ENCODE measurements at places on chromosomes 7 and 10.

- no peak for DNase-seq
These were observed 107.9 kb upstream of the FAM180A start for GRCh38 chr7:135856356-135857144.

DNA sequence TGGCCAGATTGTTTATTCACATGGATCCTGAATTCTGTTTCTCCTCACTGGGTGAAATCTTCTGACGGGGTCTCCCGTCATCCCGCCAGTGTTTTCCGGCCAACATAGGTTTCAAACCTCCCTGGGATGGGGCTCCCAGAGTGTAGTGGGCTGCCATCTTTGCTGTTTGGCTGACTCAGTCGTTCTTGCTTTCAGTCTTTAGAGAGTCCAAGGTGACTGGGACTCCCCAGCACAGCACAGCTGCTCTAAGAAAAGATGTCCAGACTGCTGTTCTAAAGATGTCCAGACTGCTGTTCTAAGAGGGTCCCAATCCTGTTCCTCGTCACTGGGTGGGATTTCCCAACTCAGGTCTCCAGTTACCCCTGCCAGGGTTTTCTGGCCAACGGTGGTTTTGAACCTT lies 801.9 kb upstream of the IGFBP3 start:
- no peak for DNase-seq

- peak; percentile 60 for DNase-seq
These were observed 32.2 kb downstream of the FOXL3 start for GRCh38 chr7:322111-322671.

DNA sequence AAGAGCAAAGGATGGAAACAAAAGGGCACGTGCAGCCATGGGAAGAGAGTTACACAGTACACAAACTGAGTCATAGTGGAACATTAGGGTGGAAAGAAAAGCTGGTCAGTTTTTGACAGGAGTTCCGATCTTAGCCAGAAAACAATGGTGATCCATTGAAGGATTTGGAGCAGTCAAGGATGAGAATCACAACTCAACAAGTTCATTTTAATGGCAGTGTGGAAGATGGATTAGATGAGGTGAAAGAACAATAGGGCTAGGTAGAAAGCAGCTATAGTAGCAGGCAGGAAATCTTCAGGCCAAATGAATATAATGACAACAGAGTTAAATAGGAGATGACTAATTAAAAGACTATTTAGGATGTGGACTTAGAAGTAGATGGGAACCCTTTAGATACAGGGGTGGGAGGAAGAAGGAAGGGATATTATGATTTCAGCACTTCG lies 136.3 kb downstream of the DOCK4 start:
- DNase-seq: no peak

DNA sequence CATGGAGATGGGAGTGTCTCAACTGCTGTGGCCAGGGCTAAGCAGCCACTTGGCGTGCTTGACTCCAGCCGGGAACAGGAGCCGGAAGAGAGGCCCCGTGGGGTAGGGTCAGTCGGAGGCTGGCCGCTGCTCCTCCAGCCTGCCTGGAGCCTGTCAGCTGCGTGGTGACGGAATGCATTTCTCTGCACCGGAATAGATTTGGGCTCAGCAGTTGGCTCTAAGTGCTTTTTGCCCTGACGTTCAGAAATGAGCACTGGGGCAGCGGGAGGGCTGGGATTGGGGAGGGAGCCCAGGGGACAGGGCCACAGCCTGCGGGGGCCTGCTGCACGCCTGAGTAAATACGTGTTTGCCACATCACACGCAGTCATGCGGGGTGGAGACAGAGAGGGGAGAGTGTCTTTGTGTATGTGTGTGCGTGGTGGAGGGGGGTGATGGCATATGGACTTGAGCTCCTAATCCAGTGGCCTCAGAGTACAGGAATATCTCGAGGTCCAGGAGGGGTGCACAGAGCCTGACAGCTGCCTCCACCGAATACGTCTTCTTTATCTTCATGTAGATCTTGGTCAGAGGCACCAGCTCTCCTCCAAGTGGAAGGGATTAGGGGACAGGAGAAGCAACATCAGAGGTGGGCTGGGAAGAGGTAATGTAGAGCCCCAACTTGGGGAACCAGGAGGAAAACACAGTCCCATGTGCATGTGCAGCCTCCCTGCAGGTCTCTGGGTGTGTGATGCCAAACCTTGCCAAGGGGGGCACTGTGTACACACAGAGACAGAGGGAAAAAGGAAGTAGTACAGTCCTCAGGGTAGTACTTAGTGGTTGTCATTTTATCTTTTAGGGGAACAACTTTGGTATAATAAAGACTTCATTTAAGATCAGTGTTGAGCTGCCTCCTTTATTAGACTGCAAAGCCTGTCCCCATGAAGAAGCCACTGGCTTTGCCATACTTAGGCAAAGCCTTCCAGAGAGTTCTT lies 151.4 kb downstream of the CDH23 start:
- DNase-seq: no peak

DNA sequence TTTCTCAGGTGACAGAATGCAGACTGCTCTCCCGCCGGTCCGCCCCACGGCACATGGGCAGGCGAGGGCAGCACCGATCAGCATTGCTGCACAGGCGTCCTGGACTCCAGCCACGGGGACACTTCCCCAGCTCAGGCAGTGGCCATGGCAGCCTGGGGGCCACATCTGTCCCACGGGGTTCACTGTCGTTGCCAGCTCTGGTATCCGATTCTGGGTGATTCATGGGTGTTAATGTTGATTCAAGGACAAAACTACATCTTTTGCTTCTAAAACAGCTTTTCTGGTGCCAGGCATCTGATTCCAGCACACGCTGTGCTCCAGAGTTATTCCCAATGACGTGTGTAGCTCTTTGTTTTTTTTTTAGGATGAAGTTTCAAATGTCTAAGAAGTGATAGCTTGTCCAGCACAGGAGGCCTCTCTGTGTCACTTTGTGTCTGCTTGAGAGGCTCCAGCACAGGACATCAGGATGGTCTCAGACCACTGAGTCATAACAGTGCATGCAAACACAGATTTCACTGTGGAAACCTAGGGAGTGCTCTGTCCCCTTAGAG lies 218.0 kb downstream of the WDR37 start:
- DNase-seq: no peak

DNA sequence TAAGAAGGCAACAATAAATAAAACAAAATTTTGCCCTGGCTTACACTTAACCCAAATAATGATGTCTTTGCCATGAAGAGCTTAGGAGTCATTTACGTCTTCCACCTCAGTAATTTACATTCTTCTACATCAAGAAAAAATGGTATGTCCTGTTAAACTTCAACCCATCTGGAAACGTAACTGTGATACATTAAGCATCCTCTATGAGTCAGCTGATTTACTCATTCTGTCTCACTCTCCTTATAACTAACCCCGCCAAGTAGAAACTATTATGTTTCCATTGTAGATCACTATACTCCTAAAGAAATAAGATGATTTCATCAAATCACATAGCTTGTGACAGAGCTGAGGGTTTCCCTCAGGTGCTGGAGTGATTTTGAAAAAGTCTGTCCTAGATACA lies 330.7 kb downstream of the CDC14C start:
- DNase-seq: no peak

GRCh38 chr10:25865267-25865666 lies 68.8 kb upstream of the MYO3A start:
- DNase-seq: peak; percentile 14

DNA sequence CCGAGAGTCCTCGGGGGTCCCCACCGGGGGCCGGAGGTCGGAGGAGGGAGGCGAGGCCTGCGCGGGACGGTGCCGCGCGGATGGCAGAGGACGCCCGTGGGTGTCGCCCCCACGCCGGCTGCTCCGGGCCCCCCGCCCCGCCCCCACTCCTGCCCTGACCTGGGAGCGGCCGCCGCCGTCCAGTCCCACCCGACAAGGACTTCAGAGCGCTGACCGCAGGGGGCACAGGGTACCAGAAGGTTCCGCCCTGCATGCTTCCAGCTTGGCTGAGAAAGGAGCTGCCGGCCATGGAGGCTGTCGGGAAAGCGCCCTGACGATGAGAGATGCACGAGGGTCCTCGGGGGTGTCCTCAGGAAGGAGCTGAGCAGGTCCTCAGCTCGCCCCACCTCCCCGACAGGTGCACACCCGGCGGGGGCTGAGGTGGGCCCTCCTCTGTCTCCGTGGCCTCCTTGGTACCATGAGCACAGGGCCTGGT lies 57.0 kb upstream of the DNAJB6 start:
- DNase-seq: no peak

DNA sequence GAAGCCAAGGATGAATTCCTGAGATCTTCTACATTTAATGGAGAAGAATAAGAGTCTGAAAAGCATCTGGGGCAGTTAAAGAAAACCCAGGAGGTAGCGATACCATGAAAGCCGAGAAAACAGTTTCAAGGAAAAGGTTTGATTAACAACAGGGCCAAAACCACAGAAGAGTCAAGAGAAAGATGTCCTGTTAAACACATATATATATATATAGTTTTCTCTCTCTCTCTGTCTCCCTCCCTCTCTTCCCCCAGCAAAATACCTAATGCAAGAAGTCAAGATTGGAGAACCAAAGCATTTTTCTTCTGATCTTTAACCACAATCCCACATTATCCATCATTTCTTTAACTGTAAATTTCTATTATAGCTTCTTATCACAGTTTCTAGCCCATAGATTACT lies 261.4 kb downstream of the SNX13 start:
- no peak for DNase-seq

DNA sequence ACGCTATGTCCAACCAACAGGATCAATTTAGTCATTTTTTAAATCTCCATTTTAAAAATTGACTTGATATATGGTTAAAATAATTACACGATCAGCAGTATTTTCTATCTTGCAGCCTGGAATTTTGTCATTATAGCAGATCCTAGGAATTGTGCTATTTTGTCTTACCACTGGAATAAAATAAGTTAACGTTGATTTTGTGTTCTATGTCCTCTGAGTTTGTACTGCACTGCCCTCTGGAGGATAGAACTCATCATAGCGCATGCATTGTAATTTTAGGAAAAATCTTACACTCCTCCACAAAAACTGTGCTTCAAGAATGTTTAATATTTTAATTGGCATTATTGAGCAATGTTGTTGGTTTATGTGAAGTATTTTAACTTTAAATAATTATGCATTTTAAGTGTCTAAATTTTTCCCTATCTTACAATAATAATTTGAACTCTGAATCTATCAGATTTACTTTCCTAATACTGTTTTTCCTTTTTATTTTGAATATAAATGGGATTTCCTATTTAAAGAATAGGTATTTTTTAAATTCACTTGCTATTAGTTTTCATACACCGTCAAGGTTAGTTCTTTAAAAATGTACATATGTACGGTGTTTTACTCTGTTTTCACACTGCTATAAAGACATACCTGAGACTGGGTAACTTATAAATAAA lies 220.1 kb downstream of the PPP1R3A start:
- peak; percentile 23 for DNase-seq

GRCh38 chr7:2100278-2101208 lies 132.2 kb downstream of the MAD1L1 start:
- DNase-seq: no peak

- DNase-seq: no peak
These were observed 307.9 kb downstream of the PARD3 start for GRCh38 chr10:34507217-34507616.

DNA sequence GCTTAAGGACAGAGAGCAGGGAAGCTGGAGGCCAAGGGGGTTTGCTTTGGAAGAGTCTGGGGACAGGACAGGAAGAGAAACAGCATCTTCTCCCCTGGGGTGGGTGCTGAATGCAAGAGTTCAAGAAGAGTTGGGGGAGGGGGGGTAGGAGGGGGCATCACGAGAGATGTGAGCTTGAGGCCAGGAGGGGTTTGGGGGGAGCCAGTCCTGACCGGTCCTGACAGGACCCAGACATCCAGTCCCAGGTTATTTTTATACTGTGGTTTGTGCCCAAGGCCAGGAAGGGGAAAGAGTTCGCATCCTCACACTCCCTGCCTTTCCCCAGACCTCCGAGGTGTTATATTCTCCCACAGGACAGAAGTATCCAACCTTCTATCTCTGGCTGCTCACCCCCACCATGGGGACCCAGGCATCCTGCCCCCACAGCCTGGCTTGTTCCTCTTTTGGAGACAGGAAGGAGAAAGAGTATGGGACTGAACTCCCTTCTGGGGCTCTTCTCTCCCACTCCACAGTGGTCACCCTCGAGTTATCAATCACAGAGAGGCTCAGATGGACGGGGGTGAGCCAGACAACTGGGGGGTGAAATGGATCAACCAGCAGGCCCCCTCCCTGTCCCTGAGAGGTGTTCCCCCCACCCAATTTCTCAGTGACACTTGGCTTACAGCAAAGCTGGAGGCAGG lies 2.8 kb downstream of the TSC22D4 start:
- no peak for DNase-seq

GRCh38 chr10:101467286-101467770 lies 113.4 kb downstream of the BTRC start:
- DNase-seq: peak; percentile 83

DNA sequence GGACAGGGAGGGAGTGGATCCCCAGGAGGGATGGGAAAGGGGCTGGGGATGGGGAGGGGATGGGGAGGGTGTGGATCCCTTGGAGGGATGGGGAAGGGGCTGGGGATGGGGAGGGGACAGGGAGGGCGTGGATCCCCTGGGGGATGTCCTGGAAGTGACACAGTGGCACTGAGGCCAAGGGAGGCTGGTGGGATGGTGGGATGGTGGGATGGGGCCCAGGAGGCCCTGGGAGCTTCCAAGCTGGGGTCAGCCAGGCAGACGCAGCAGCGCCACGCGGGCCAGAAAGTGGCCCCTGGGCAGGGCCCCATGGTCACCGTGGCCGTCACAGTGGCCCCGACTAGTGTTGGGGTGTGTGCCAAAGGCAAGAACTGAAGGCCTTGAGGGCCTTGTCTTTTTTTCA lies 67.8 kb downstream of the INPP5A start:
- DNase-seq: no peak

- no peak for DNase-seq
These were observed 134.3 kb downstream of the AHR start for GRCh38 chr7:17432793-17433192.

- DNase-seq: no peak
These were observed 66.2 kb upstream of the SDK1 start for GRCh38 chr7:3234851-3235250.

DNA sequence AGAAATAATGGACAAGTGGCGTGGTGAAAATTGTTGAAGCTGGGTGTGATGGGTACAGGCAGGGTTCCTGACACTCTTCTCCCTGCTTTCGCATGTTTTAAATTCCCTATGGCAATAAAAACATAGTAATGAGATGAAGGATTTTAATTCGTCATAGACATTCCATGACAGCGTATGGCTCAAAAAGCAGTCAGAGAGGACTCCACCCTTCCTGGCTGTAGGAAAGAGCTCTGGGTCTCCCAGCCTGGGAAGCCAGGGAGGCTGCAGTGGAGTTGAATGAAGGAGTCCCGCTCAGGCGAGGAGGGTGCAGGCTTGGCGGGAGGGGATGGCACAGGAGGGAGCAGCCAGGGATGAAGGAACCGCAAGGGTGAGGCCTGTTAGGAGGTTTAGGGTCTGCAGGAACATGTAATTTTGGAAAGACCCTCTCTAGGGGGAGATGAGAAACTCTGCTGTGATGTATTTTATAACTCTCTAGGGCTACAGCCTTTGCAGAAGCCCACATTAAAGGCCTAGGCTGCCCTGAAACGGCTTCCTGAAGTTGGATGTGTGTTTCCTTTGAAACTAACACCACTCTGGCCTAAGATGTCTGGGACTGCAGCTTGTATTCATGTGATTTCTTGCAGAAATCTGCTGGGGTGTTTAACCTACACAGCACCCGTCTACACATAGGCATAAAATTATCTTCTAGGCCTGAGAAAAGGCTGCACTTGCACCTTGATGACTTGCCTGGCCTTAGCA lies 7.6 kb upstream of the LARP4B start:
- no peak for DNase-seq
